ENCODE measurements at places on chromosomes 11 and 22.

DNA sequence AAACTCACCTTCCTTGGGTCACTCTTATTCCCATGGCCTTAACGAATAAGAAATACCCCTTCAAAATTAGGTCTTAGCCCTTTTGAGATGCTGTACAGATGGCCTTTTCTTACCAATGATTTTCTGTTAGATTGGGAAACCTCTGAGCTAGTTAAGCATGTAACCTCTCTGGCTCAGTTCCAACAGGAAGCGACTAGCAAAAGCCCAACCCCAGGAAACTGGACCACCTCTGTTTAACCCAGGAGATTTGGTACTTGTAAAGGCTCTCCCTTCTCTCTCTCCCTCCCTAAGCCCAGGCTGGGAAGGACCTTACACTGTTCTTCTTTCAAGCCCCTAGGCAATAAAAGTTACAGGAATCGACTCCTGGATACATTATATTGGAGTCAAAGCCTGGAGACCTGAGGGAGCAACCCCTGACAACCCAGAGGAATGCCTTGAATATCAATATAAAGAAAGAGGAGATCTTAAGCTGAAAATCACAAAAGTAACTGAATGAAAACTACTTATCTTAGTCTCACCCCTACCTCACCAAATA, 11.7 kb downstream of the APIP start:
- no peak for DNase-seq

DNA sequence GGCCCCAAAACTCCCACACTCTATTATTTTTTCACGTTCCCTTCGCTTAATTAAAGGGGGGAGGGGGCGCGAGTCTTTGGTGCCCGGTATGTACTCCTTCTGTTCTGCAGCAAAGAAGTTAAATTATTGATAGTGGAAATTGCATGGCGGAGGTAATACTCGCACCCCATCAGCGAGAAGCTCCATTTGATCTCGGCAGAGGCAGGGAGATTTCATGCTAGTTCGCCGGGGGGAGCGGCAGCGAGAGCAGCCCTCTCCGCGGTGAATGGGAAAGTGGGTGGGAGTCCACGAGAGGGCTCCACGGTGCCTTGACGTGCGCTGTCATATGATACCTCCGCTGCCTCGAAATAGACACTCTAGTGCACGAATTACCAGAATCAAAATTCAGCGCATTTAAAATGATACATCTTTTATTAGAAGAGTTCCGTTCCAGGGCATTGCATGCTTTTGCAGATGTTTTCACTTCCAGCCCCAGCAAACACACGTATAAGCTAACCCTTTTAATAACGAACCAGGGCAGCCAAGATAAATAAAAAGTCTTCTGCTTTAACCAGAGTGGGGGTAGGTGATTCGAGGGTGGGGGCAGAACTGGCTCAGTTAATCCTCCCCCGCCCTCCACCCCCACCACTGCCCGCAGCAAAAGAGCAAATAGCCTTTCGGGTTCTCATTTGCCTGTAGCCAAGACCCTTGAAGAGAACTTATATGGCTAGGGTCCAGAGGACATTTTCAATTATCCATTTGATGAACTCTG, 1.3 kb upstream of the BDNF start:
- DNase-seq, result no peak

GRCh38 chr11:125327518-125328224, 163.1 kb downstream of the PKNOX2 start:
- no peak for DNase-seq

- no peak for DNase-seq
Observed at GRCh38 chr11:134818516-134818915, 406.5 kb upstream of the B3GAT1 start.

GRCh38 chr11:20015529-20016427, 144.5 kb downstream of the DBX1 start:
- no peak for DNase-seq

- DNase-seq, result no peak
Observed at GRCh38 chr11:92216789-92217188, 7.8 kb upstream of the FAT3 start.

DNA sequence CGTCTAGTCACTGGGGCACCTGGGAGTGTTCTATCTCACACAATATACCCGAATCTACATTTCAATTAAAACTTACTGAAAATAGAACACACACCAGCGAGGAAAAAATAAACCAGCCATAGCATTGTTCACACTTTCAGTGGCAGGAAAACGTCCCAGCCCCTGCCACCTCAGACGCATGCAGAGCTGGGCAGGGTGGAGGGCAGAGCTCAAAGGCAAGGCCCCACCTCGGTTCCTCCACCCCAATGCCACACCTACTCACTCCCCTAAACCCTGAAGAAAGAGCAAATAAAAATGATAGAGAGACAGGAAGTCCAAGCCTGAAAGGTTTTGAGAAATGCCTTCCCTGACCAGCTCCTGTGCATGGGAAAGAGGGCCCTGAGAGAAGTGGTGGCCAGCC, 14.8 kb downstream of the B3GNT6 start:
- no peak for DNase-seq

GRCh38 chr11:79362206-79362757, 78.5 kb downstream of the TENM4 start:
- no peak for DNase-seq

DNA sequence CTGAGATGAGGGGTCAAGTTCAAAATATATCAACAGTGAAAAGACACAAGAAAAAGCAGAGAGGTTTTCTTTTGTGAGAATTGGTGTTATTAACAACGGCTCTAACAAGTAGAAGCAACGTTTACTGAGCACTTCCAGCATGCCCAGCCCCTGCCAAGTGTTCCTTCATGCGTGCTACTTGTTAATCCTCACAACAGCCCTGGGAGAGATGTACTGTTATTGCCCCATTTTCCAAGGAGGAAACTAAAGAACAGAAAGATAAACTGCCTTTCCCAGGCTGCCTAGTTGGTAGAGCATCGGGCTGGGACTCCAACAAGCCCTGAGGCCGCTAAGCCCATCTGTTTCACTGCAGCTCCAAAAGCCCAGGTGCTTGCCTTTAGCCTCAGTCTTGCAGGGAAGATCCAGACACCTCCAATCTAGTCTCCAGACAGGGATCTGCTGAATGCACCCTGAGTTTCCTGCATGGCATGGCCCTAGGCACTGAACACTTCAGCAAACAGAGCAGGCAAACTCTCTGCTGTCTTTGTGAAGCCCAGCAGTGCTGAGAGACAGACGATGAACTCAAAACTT, 25.5 kb downstream of the SPATA19 start:
- no peak for DNase-seq

- DNase-seq, result no peak
Observed at GRCh38 chr22:43191831-43192230, 4.9 kb upstream of the TTLL12 start.

DNA sequence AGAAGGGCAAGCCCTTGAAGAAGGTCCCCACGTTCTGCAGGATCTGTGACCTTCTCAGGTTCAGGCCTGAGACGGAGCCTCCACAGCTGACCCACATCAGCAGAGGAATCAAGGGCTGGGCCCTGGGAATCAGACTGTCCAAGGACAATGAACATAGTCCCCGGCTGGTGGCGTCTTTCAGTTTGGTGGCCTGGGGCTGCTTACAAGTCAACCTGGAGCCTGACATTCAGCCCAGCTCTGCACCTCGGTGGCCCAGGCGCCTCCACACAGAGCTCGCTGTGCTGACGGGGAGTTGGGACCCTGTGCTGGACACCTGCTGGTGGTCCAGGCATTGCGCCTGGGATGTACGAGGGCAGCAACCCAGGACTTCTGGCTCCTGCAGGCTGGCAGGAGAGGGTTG, 523.5 kb downstream of the TBC1D22A start:
- DNase-seq, result no peak

DNA sequence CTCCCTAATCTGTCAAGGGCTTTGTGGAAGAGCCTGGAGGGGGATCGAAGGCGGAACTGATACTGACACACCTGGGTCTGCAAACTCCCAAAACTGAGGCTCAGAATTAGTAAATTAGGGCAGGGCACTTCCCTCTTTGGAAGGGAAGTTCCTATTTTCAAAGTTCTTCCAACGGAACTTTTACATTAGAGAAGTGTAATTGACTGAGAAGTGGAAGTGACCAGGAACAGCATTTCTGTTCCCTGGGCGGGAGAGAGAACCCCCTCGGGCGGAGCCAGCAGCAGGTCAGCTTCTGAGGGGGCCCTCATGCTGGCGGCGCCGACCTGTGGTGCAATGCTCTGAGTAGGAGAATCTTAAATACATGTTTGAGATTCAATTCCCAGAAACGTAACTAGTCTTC, 1.1 kb upstream of the CBL start:
- DNase-seq, result no peak

GRCh38 chr11:101441747-101442146, 142.1 kb downstream of the TRPC6 start:
- DNase-seq, result no peak

DNA sequence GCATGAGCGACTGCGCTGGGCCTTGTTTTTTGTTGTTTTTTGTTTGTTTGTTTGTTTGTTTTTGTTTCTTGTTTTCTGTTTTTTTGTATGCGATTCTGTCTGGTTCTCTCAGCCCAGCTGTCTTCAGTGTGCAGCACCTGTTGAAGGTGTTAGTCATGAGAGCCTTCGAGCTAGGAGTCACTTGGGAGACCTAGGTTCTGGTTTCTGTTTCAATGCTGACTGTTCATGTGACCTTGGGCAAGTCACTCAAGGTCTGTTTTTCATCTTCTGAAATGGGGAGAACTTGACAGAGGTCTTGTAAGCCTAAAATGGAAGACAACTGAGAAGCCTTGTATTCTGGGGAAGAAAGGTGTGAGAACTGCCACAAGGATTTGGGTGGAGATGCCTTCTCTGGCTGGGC, 1.8 kb downstream of the DCPS start:
- no peak for DNase-seq

DNA sequence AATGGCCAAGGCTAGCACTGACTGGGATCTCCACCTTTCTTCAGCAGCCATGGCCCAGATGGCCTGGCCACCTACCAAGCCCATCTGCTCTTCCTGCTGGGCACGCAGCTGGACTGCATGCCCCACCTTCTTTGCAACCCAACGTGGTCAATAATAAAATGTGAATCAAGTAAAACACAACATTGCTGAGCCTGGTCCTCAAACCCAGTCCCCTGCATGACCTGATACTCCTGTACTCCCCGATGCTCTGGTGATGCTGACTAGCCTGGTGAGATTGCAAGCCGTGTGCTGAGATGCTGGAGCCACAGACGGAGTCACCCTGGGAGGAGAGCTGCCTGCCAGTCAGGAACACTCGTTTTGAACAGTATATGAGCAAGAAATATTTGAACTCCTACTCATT, 34.0 kb downstream of the PARVG start:
- no peak for DNase-seq

GRCh38 chr22:44146088-44146861, 34.5 kb upstream of the PARVG start:
- DNase-seq, result no peak

- DNase-seq, result no peak
Observed at GRCh38 chr11:61053191-61053590, 49.1 kb upstream of the CD5 start.

DNA sequence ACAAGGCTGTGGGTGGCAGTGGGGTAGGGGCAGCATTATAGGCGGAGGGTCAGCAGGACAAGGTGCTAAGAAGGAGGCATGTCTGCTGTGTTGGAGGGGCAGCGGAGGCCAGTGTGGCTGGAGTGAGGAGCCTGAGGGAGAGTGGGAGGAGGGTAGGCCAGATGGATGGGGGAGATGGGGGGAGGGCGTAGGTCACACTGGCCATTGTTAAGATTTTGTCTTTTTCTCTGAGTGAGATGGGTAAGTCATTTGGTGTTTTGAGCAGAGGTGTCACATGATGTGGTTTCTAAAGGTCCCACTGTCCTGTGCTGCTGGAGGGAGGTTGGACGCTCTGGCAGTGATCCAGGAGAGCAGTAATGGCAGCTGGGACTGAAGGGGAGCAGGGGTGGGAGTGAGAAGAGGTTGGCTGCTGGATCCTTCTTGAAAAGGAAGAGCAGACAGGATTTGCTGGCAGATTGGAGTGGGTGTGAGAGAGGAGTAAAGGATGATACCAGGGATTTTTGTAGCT, 9.8 kb downstream of the PPP6R3 start:
- no peak for DNase-seq

GRCh38 chr11:58805065-58805464, 39.4 kb downstream of the GLYATL2 start:
- no peak for DNase-seq

GRCh38 chr11:38256436-38256835, 1658.4 kb upstream of the RAG2 start:
- DNase-seq, result no peak

GRCh38 chr22:48908547-48908946, 919.1 kb downstream of the BRD1 start:
- no peak for DNase-seq

- peak; percentile 52 for DNase-seq
Observed at GRCh38 chr11:118572061-118572980, at the start of gene ARCN1. Gene ARCN1, plus strand, starts transcription at chr11:118572409. Its CDS starts 139 bp downstream, at chr11:118572548.

- no peak for DNase-seq
Observed at GRCh38 chr11:116638463-116638862, 134.3 kb downstream of the BUD13 start.

- DNase-seq, result no peak
Observed at GRCh38 chr11:112997857-112998466, 36.7 kb downstream of the NCAM1 start.

- no peak for DNase-seq
Observed at GRCh38 chr11:12232160-12232559, 121.8 kb downstream of the MICAL2 start.

DNA sequence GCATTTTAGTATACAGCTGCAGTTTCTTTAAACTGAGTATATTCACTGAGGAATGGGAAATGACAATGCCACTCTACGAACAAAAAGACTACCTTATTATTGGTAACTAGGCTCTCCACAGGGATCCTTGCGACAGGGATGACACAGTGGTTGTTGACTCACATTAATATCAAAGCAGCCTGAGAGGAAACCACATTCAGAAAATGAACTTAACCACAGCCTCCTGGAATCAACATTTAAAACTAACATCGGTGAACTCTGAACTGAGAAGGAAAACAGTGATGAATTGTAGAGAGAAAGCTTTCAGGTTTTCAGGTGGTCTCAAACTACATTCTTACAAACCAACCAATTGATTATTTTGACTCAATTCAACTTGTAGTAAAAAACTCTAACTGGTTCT, 90.3 kb upstream of the MTMR2 start:
- DNase-seq, result no peak

- no peak for DNase-seq
Observed at GRCh38 chr11:2706321-2706720, 6.5 kb upstream of the KCNQ1OT1 start.

GRCh38 chr11:47448566-47449427, at the start of gene RAPSN:
Gene RAPSN, minus strand, starts transcription at chr11:47449136. Its CDS starts 172 bp downstream, at chr11:47448964.
- no peak for DNase-seq

DNA sequence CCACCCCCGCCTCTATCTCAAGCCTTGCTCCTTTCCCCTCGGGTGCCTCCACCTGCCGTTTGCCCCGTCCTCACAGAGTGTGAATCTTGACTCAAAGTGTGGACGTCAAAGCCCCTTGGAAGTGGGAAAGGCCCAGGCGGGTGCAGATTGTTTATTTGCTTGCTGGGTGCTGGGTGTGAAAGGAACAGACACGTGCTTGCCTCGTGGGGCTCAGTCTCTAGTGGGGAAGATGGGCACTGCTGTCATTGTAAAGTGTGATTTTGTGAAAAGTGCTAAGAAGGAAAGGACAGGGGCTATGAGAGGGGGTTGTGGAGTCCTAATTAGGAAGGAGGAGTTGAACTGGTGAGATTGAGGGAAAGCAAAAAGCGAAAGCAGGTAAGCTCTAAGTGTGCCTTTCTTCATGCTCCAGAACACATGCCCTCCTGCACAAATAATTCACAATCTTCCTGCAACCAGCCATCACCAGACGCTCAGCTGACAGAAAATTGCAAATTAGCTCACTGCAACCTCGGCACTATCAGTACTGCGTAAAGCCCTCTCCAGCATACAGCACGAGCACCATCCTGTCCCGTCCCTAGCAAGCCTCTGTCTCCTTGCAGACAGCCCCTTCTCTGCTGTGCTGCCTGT, 9.7 kb upstream of the GCAT start:
- DNase-seq, result no peak

Data from progenitor cell of endocrine pancreas (in vitro differentiated cells).